ENCODE measurements at places on chromosomes 1 and 21.

DNA sequence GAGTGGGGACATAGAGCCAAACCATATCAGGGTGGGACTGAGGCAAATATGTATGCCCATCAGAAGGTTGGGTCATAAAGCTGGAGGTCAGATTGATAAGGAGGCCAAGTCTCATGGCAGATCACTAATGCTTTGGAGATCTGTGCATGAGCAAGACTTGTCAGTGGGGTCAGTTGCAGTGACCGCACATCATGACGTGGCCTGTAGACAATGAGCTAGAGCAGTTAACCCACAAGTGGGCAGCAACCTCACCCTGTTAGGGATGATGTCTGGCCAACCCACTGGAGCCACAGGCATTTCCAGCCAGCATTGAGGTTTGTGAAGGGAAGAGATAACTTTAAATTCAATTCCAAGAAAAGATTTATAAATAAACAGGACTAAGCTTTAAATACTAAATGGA lies 66.7 kb downstream of the XCL1 start:
- peak; percentile 91 for DNase-seq

DNA sequence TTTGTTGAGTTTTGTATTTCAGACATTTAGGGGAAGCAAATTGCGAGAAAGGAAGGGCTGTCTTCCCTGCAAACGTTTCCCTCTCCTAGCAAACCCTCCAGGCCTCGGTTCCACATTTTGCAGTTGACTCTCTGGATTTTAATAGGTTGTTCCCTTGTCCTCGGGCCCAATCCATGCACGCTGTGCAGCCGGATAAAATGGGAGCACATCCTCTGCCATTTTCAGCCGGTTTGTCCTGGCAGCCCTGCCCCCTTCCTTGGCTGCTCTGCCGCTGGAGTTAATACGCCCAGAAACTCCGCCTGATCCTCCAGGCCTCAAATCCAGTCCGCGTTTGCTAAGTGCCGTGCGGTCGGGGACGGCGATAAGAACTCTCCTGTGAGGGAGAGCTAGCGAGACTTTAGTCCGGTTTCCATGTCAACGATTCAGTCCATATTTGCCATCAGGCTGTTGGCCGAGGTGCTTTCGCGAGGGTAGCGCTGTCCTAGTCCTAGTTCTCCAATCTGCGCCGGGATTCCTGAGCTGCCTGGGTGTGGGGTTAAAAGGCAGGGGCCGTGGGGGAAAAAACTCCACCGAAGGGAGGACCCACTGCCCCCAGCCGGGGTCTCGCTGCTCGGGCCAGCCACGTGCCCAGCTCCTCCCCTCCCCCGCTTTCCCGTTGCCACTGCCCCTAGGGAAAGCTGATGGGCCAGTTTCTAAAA lies 2.9 kb upstream of the ARID1A start:
- peak; percentile 99 for DNase-seq

- no peak for DNase-seq
Observed at GRCh38 chr1:203985044-203985443, 87.9 kb upstream of the SOX13 start.

DNA sequence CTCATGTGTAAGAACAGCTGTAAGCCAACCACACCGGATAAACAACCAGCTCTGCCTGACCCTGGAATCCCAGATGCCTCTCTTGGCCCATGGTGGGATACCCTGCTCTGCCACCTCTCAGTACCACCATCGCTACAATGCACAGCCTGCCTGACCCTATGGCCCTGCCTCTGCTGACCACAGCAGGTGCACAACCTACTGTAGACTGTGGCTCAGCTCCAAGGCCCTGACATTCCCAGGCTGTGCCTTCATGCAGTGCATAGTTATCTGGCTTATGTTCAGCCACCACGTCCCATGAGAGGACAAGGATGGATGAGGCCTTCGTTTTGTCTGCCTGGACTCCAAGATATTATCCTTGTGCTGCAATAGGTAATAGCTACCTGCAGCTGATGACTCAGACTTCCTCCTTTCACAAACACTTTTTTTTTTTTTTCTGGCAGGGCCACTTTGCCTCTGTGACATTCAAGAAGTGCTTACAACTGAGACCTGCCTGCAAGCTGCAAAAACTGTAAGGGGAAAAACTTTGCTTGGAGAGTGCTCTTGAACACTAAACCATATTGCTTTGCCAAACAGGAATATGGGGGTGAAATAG lies 177.7 kb downstream of the URB2 start:
- no peak for DNase-seq

DNA sequence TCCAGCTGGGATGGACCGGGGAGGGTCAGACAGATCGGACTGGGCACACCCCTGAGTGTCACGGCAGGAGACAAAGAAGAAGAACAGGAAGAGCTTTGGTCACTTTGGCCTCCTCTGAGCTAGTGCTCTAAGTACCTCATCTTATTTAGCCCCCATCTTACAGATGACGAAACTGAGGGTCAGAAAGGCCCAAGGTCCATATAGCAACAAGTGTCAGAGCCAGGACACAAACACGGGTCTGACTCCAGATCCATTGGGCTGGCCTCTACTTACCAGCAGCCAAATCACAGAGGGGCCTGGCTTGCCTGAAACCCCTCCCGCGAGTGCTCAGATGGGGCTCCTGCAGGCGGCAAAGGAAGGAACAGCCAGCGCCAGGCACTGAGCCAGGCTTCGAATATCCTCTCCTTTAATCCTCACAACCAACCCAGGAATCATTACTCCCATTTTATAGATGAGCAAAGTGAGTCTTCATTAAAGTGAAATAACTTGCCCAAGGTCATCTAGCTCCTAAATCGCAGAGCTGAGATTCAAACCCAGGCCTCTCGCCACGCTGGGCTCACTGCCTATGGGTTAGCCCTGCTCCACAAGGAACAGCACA lies 25.7 kb upstream of the SELENON start:
- DNase-seq, result no peak

DNA sequence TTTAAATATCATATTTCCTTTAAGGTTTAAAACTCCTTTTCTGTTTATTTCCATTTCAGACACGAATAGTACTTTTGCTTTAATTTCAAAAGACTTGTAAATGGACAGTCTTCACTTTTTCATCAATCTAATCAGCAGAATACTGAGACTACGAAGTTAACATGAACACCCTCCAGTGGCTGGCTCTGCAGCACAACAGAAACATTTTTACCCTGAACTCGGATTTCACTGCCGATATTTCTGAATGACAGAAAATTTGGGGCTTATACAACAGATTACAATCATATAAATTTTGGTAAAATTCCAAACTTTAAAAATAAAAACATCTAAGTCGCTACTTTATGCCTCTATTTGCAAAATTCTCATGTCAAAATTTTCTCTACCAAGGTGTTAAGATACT lies 86.2 kb downstream of the AKT3 start:
- DNase-seq, result no peak

DNA sequence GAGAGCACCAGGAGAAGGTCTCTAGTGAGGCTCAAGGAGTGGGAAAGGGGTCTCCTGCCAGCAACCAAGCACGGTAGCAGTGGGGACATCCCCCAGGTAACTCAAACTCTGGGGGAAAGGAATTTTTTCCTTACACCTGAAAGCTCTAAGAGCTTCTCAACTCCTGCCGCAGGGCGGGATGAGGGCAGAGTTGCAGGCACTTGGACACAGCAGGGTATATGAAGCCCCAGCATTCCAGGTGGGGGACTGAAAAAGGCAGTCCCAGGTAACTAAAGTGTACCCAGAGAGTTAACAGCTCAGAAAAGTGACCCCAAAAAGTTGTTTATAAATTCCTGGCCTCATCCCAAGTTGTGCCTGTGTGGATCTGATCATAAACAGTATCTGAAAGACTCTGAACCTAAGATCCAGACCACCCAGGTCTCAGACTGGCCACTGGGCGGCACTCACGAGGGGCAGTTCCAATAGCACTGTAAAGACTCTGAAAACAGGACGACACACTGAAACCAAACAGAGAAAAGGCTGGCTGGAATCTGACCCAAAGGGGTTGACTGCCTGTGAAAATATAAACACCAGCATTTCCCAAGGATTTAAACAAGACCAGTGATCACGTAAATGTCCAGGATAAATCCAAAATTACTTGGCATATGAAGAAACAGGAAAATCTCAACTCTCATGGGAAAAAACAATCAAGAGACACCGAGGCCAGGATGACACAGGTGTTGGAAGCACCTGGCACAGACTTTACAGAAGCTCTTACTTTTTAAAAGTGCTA lies 47.5 kb downstream of the HSF2BP start:
- DNase-seq, result peak; percentile 82

DNA sequence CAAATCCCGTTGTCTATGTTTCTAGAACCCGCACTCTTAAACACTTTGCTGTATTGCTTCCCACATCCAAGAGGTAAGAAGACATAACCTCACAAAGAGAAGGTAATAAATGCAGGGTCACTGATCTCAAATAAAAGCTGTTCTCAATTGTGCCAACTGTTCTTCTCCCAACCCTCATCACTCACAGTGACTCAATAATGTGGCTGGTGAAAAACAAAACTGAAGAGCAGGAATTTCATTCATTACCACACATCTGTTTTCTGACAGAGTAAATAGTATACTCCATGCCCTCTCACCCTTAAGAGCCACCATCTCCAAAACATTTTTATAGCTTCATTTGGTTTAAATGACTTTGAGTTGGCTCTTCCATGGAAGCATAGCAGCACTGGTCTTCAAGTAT lies 6.2 kb upstream of the ERICH3 start:
- peak; percentile 5 for DNase-seq

DNA sequence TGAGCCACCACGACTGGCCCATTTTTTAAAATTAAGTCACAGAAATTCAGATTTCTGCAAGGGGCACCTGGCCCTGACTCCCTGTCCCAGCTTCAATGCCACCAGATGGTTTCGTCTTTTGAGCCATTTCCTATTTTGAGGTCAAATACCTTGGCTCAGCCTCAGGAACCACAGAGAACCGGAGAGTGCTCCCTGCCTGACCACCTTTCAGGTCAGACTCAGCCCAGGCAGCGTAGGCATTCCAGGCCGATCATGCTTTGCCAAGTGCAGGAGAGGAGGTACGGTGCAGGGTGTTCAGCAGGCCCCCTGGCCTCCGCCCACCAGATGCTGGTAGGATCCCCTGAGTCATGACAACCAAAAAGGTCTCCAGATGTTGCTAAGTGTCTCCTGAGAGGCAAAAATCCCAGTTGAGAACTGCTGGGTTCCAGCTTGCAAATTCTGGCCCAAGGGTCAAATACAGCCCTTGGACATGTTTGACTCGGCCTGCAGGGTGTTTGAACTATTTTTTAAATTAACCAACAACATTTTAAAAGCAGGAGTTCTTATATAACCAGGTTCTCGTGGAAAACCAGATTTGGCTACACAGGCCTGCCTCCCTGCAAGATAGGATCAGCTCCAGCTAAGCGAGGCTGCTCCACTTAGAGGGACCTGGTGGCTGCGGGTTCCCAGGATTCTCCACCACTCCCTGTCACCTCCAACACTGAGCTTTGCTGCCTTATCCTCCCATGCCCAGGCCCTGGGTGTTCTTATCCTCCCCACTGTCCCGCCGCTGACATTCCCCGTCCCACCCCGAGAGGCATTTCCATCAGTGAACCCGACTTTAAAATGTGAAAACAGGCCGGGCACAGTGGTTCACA lies 61.9 kb upstream of the TARDBP start:
- no peak for DNase-seq

- DNase-seq, result peak; percentile 46
Observed at GRCh38 chr1:118335331-118335732, 150.3 kb upstream of the SPAG17 start.

Measured in astrocyte of the spinal cord (primary cell).